ENCODE measurements at places on chromosomes 7 and 10. TPM values are rescaled to one million over a fixed set of nuclear protein-coding genes. Genes with fewer than 3 reads are reported as not detected.

GRCh38 chr7:140300243-140301136, 97.8 kb downstream of the SLC37A3 start:
- DNase-seq = no peak
- no peaks in the 10 kb centered on the region for H3K4me1 ChIP-seq
- no peaks in the 10 kb centered on the region for H3K36me3 ChIP-seq
- H3K27ac ChIP-seq = no peak overlapping the region
- H3K4me3 ChIP-seq = no peak overlapping the region
- no peaks in the 10 kb centered on the region for H3K27me3 ChIP-seq

GRCh38 chr7:25894002-25894901, 257.7 kb upstream of the NFE2L3 start:
- H3K36me3 ChIP-seq = no peaks in the 10 kb centered on the region
- peak; percentile 39 for DNase-seq
- no peak overlapping the region for H3K4me3 ChIP-seq
- H3K4me1 ChIP-seq = peaks cover 5% of the 10 kb centered on the region
- H3K27me3 ChIP-seq = peaks cover 8% of the 10 kb centered on the region

DNA sequence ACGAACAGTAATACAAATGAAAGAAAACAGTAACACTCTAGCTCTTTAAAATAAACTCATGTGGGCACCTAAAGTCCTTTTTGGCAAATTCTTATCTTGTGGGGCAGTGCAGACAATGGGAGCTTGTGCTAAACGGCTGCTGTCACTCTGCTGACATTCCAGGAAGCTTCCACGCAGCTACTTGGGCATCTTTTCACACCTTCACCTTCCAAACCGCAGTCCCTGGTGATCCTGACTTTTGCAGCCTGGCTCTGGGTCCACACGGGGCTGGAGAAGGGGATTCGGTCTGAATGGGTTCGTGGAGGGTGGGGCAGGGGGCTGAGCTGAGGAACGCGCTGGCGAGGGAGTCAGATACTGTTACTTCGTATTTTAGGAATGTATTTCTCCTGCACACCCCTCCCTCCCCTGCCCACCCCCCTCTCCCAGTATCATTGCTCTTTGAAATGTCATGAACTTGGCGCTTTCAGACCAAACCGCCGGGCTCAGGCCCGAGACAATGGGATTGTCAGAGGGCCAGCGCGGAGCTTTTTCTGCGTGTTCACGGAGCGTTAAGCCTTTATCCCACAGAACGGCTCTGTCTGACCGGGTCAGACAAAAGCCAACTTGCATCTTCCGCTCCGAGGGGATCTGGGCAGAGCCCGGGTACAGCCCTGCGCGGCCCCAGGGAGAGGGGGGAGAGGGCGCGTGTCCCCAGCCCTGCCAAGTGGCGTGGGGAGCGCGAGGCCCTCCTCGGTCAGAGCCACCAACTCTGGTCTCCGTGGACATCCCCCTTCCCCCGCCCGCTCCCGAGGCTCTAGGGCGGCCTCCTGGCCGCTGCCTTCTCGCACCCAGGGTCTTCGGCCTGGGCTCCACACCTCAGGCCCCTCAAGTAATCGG, 76.7 kb upstream of the EN2 start:
- H3K27ac ChIP-seq = no peak overlapping the region
- DNase-seq = no peak
- peaks cover 87% of the 10 kb centered on the region for H3K27me3 ChIP-seq

DNA sequence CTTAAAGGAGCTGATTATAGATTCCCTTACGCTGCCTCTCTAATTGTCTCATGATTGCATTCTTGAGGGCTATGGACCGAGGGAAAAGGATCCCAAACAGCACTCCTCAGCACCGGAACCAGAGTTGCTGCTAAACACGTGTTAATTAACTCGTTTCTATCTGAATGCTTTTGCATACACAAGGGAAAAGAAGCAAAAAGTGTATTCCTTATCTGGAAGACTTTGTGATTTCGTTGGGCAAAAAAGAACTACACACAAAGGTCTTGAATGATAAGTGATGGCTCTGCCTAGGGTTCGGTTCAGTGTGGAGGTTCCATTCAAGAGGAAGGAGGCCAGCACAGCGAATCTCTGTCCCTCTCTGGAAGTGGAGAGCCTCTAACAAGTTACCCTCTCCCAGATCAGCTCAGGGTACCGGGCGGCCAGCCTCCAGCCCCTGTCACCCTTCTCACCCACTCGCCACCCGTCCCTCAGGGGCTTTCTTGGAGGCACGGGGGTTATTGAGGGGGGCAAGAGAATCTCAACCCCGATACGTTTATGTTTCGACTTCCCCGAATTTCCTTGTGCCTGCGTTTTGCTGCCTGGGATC, 515 bp upstream of the SLC4A2 start:
- peak overlapping the region; percentile 67 for H3K27ac ChIP-seq
- H3K4me3 ChIP-seq = peak overlapping the region; percentile 86
- no peaks in the 10 kb centered on the region for H3K36me3 ChIP-seq
- H3K4me1 ChIP-seq = peaks cover 48% of the 10 kb centered on the region

DNA sequence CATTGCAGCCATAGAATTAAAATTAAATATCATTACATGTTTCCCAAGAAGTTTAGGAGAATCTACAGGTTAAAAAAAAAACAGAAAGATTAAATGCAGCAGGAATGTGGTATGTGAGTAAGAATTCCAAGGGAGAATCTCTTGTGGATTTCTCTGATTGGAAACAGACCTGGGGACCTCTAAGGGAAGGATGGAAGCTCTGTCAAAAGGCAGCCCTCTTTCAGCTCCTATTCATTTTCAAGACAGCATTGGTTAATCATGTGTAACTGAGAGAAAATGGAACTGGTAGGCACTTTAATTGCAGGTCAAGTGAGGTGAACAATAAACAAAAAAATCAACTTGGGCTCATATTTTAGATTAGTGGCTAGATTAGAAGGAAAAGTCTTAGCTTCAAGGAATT, 81.4 kb upstream of the MTPN start:
- H3K27me3 ChIP-seq = peaks cover 57% of the 10 kb centered on the region
- no peak overlapping the region for H3K4me3 ChIP-seq
- H3K4me1 ChIP-seq = no peaks in the 10 kb centered on the region
- no peaks in the 10 kb centered on the region for H3K36me3 ChIP-seq
- no peak for DNase-seq

DNA sequence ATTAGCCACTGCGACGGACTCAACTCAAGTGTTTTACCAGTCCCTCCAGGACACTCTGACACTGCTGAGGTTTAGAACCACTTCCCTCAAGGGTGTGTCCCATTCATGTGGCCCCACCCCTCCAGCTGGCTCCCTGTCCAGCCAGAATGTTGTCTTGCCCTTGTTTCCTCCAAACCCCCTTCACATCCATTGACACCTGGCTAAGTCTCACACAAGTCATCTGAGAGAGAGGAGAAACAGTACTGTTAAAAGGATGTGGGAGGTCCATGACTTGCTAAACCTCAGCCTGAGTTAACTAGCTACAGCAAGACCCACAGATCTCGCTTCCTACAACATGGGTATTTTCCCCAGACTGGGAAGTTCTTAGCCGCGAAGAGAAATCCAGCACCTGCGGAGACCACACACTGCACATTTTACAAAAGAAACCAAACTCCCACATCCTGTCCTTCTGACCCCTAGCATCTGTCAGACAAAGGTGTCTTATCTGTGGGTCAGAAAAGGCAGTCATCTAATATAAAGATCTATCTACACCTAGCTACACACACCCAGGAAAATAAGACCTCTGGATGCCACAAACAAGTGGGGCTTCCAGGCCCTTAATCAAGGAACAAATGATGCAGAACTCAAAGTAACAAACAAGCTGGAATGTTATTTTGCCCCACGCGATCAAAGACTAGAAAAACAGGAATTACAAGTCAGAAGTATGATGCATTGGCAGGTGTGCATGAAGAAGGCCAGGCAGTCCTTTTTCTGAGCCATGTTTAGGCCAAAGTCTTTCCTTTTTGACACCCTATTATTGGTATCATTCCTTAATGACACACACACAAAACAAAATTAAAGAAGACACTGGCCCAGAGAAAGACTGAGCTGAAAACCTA, 13.9 kb downstream of the OSBPL3 start:
- H3K36me3 ChIP-seq = no peaks in the 10 kb centered on the region
- DNase-seq = peak; percentile 79
- H3K27me3 ChIP-seq = no peaks in the 10 kb centered on the region
- peaks cover 48% of the 10 kb centered on the region for H3K4me1 ChIP-seq

- DNase-seq = no peak
- H3K36me3 ChIP-seq = no peaks in the 10 kb centered on the region
- H3K27me3 ChIP-seq = no peaks in the 10 kb centered on the region
- H3K27ac ChIP-seq = no peak overlapping the region
These were observed 641 bp upstream of the ASB13 start for GRCh38 chr10:5666841-5667630.

GRCh38 chr7:34357068-34357467, 300.9 kb upstream of the NPSR1 start:
- no peaks in the 10 kb centered on the region for H3K36me3 ChIP-seq
- no peak overlapping the region for H3K27ac ChIP-seq
- H3K4me1 ChIP-seq = no peaks in the 10 kb centered on the region
- H3K4me3 ChIP-seq = no peak overlapping the region

GRCh38 chr10:30111340-30112022, 52.1 kb upstream of the JCAD start:
- H3K27me3 ChIP-seq = no peaks in the 10 kb centered on the region
- H3K4me3 ChIP-seq = no peak overlapping the region
- peaks cover 23% of the 10 kb centered on the region for H3K4me1 ChIP-seq
- peak; percentile 91 for DNase-seq
- no peaks in the 10 kb centered on the region for H3K36me3 ChIP-seq

GRCh38 chr10:26890956-26891355, 30.2 kb upstream of the ABI1 start:
- H3K36me3 ChIP-seq = no peaks in the 10 kb centered on the region
- H3K27ac ChIP-seq = no peak overlapping the region
- H3K4me3 ChIP-seq = no peak overlapping the region
- peak; percentile 82 for DNase-seq

DNA sequence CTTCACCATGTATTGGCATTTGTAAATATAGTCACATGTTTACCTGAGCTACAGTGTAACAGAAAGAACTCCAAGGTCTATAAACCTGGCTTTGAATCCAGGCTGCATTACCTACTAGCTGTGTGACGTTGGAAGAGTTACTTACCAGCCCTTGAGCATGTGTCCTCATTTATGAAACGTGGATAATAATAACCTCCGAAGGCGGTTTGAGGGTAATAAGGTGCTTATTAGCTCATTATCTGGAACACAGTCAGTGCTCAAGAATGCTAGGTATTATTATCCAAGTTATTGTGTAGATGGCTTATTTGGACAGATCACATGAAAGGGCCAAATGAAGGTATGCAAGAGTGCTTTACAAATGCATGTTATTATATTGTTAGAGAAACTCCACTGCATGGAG, 64.9 kb downstream of the SEC23IP start:
- no peaks in the 10 kb centered on the region for H3K27me3 ChIP-seq
- H3K4me1 ChIP-seq = no peaks in the 10 kb centered on the region
- no peak overlapping the region for H3K4me3 ChIP-seq
- H3K36me3 ChIP-seq = no peaks in the 10 kb centered on the region

- H3K4me1 ChIP-seq = no peaks in the 10 kb centered on the region
- H3K36me3 ChIP-seq = no peaks in the 10 kb centered on the region
- H3K27me3 ChIP-seq = peaks cover 24% of the 10 kb centered on the region
- peak; percentile 83 for DNase-seq
These were observed 178.3 kb downstream of the CDCA7L start for GRCh38 chr7:21767300-21767900.

- DNase-seq = no peak
- H3K4me1 ChIP-seq = peaks cover 21% of the 10 kb centered on the region
- H3K27me3 ChIP-seq = no peaks in the 10 kb centered on the region
- no peak overlapping the region for H3K27ac ChIP-seq
- no peak overlapping the region for H3K4me3 ChIP-seq
These were observed 138.6 kb downstream of the DIP2C start for GRCh38 chr10:550665-551372.

GRCh38 chr7:2477447-2478398, 1.5 kb upstream of the GRIFIN start:
- H3K36me3 ChIP-seq = no peaks in the 10 kb centered on the region
- DNase-seq = peak; percentile 68
- H3K4me3 ChIP-seq = no peak overlapping the region

- H3K4me3 ChIP-seq = no peak overlapping the region
- no peaks in the 10 kb centered on the region for H3K27me3 ChIP-seq
- DNase-seq = no peak
- H3K27ac ChIP-seq = no peak overlapping the region
- H3K36me3 ChIP-seq = no peaks in the 10 kb centered on the region
These were observed 5.9 kb upstream of the ASL start for GRCh38 chr7:66069732-66070131.

DNA sequence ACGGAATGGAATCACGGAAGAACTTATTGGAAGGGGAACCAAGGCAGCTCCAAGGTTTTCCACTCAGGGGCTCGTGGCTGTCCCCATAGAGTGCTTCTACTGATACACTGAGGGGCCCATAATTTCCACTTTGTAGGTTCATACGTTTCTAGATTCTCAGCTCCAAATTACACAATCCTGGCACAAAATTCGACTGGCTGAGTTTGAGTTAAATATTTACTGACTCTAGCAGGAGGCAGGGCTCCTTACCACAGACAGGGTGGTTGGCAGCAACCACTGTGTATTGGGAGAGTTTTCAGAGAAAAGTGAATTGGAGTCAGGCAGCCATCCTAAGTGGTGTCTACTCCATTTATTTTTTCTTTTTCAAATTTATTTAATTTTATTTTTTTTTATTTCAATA, 55.4 kb upstream of the SEC61G start:
- H3K36me3 ChIP-seq = no peaks in the 10 kb centered on the region
- peaks cover 19% of the 10 kb centered on the region for H3K4me1 ChIP-seq
- H3K27me3 ChIP-seq = no peaks in the 10 kb centered on the region
- no peak overlapping the region for H3K4me3 ChIP-seq
- H3K27ac ChIP-seq = no peak overlapping the region
- no peak for DNase-seq

GRCh38 chr7:37336259-37336658, 112.4 kb downstream of the ELMO1 start:
- no peak overlapping the region for H3K27ac ChIP-seq
- H3K4me1 ChIP-seq = no peaks in the 10 kb centered on the region
- DNase-seq = no peak

DNA sequence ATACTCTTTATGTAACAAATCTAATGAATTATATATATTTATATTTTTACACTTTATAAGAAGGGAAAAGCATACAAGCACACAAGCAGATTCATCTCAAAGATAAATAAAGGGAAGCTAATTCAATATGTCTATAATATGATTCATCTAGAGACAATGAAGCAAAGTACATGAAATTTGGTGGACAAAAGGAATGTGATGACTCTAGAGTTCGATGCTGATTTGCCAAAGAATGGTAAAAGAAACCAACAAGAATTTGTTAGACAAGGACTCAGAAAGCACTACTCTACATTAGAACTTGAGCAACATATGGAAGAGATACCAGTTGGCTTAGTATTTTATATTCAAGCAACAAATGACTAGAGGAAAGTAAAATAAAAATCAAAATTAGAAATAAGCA, 536.5 kb upstream of the TEX47 start:
- peak; percentile 23 for DNase-seq
- no peak overlapping the region for H3K27ac ChIP-seq
- no peaks in the 10 kb centered on the region for H3K36me3 ChIP-seq
- H3K27me3 ChIP-seq = no peaks in the 10 kb centered on the region
- H3K4me1 ChIP-seq = no peaks in the 10 kb centered on the region

SLC26A5 gene
- total RNA-seq = 0.86 TPM

RSPH10B gene
- total RNA-seq = not detected

CACNB2 gene
- total RNA-seq = 0.07 TPM

IGFBP3 gene
- 120 TPM for total RNA-seq

ANXA8 gene
- total RNA-seq = 0.69 TPM

INTS15 gene
- 22.7 TPM for total RNA-seq

SEMA3E gene
- total RNA-seq = 5.9 TPM

HMX3 gene
- not detected for total RNA-seq

POR gene
- total RNA-seq = 119 TPM

NOC3L gene
- 23.1 TPM for total RNA-seq

DKK1 gene
- 1,187 TPM for total RNA-seq

Data from PC-3 (cell line).